Cortex of kidney (tissue), 1 donor: ENCODE measurements at places on chromosomes 2 and 18.

GRCh38 chr2:62432407-62432806, 73.6 kb downstream of the TMEM17 start:
- DNase-seq, result no peak

DNA sequence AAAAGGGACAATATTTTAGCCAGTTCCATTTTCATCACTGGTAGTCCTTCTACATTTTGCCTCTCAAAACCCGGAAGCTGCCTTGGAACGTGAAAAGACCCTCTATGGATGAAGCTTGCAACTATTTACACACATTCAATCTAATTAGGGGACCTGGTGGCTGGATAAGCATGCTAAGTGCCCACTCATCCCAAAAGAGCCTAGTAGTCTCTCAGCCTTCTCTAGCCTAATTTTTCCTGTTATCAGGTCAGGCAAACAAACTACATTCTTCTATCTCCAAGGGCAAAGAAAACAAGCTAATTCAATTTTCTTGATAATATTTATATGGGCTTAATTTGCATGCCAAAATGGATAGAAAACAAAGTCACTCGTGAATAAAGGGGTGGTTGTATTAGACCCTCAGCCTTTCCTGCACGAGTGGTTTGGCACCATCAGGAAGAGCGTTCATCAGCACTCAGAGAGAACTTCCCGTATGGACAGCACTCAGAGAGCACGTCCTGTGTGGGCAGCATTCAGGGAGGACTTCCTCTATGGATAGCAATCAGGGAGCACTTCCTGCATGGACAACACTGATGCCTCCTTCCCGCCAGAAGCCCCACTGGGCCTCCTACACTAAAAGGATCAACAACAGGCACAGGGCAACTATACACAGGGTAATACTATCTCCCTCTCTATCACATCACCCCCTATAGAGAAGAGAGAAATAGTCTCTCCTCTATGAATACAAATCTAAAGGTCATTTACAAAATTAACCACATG, 122.2 kb downstream of the RBMS1 start:
- no peak for DNase-seq

GRCh38 chr2:237152361-237152760, 66.7 kb downstream of the COPS8 start:
- DNase-seq, result no peak

DNA sequence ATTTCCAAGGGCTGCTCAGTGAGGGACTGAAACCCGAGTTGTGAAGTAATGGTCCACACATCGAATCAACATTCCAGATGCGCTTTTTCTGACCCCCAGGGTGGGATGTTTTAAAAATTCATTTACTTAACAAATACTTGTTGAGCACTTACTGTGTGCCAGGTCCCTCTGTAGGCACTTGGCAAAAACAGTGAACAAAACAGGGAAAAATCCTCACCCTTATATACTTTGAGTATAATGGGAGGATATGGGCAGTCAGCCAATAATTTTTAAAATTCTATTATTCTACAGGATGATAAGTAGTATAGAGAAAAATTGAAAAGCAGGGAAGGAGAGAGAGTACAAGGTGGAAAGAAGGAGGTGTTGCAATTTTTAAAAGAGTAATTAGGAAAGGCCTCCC, 31.3 kb upstream of the AFTPH start:
- no peak for DNase-seq

GRCh38 chr2:16481351-16481750, 184.3 kb downstream of the CYRIA start:
- DNase-seq, result no peak

DNA sequence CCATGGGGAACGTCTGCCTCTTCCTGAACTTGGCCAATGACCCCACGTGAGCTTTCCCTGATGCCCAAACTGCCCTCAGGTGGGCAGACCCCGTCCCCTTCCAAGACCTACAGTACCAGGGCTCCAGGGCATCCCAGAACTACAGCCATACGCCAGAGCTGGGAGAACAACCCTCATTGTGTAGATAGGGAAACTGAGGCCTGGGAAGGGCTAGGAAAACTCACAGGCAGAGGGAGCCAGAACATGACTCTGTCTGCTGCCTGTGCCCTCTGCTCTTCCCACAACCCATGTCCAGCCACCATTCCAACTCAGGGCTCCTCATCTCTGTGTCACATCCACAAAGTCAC, 16.8 kb upstream of the ANKRD53 start:
- no peak for DNase-seq

DNA sequence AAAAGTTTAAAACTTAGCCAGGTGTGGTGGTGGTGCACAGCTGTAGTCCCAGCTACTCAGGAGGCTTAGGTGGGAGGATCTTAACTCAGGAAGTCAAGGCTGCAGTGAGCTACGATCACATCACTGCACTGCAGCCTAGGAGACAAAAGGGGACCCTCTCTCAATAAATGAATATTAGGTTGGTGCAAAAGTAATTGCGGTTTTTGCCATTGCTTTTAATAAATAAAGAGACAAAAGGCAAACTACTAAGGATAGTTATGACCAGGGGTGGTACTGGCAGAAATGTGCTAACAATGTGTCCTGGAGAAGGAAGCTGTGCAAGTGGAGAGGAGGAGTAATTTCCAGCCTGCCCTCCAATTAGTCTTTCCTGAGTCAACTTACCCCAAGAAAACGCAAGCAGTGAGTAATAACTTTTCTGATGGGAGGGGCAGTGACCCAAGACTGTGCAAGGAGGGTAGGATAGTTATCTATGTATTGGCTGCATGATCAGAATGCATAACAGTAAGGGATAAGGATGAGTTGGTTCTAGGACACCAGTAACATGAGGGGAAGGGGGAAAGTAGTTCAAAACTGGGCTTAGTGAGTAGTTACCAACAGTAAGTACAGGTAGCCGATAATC, 1.5 kb downstream of the EXOC6B start:
- no peak for DNase-seq

- DNase-seq, result no peak
Measured at GRCh38 chr2:33336036-33336625, 140.3 kb upstream of the RASGRP3 start.

GRCh38 chr2:3130889-3131635, 246.6 kb downstream of the EIPR1 start:
- DNase-seq, result no peak

- DNase-seq, result no peak
Measured at GRCh38 chr2:118589721-118590120, 257.7 kb downstream of the EN1 start.

GRCh38 chr2:228673876-228674554, 492.5 kb upstream of the SPHKAP start:
- DNase-seq, result no peak

GRCh38 chr2:39059366-39059952, 61.4 kb downstream of the SOS1 start:
- DNase-seq, result no peak

GRCh38 chr2:188369365-188369764, 77.7 kb downstream of the GULP1 start:
- DNase-seq, result no peak

DNA sequence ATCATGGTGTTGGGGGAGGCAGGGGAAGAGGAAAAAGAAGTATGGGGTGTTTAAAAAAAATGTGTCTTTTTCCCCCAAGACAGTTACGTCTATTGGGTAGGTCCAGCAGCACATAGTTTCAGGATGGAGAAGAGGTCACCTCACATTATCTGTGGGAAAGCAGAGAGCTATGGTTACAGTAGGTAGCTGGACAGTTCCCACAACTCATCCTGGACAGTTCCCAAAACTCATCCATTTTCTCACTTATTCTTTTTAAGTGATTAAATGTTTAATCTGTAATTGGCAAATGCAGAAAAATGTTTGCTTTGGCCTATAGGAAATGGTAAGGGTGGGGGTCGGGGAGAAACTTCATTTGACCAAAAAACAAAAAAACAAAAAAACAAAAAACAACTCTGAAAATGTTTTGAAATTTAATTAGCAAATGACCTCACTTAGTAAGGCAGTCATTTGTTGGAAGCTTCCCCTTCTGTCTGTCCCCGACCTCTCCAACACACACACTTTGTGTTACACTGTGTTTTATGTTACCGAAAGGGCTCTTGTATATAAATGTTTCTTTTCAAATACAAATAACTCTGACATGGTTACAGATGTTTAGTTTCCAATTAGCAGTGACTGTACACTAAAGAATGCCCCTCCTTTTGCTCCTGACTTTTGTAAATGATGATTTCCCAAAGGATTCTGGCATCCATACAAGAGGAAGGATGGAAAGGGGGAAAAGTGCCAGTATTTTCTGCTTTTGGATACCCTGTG, 173.3 kb upstream of the ZFP36L2 start:
- DNase-seq, result no peak

- no peak for DNase-seq
Measured at GRCh38 chr2:159051661-159052060, 83.2 kb downstream of the TANC1 start.
